Gastroesophageal sphincter (tissue), 4 donors: ENCODE measurements at places on chromosomes 4 and X. TPM values are rescaled to one million over a fixed set of nuclear protein-coding genes. Genes with fewer than 3 reads are reported as not detected.
A peak's percentile ranks its signal among the peaks of the same experiment; 100 is the strongest.

- ATAC-seq = no peak
Measured at GRCh38 chrX:346034-346813, 27.6 kb upstream of the GTPBP6 start.

MCF2 gene
- total RNA-seq = 1.1 TPM

GRCh38 chr4:39066371-39066770 is 4.3 kb downstream of the KLHL5 start:
- ATAC-seq = no peak

GRCh38 chr4:47686294-47686872 is 151.5 kb downstream of the CORIN start:
- no peak for ATAC-seq

GRCh38 chr4:81870275-81870674 is 398.6 kb upstream of the RASGEF1B start:
- no peak for ATAC-seq

ZNF185 gene
- total RNA-seq = 4.2 TPM

DNA sequence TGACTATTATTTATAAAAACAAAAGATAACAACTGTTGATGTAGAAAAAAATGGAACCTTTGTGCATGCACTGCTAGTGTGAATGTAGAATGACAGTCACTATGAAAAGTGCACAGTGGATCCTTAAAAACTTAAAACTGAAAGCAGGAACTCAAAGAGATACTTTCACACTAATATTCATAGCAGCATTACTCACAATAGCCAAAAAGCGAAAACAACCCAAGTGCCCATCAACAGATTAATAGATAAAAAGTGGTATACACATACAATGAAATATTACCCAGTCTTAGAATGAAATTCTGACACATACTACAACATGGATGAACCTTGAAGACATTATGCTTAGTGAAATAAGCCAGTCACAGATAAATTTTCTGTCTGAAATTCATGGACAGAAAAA is 23.8 kb downstream of the CENPC start:
- no peak for ATAC-seq

GLRA3 gene
- not detected for total RNA-seq

PRR32 gene
- not detected for total RNA-seq

- ATAC-seq = no peak
Measured at GRCh38 chr4:1603413-1604135, 80.5 kb downstream of the FAM53A start.

OTUD6A gene
- not detected for total RNA-seq

BTC gene
- 40.1 TPM for total RNA-seq

GRCh38 chr4:148850257-148850995 is 408.2 kb upstream of the NR3C2 start:
- ATAC-seq = no peak

DNA sequence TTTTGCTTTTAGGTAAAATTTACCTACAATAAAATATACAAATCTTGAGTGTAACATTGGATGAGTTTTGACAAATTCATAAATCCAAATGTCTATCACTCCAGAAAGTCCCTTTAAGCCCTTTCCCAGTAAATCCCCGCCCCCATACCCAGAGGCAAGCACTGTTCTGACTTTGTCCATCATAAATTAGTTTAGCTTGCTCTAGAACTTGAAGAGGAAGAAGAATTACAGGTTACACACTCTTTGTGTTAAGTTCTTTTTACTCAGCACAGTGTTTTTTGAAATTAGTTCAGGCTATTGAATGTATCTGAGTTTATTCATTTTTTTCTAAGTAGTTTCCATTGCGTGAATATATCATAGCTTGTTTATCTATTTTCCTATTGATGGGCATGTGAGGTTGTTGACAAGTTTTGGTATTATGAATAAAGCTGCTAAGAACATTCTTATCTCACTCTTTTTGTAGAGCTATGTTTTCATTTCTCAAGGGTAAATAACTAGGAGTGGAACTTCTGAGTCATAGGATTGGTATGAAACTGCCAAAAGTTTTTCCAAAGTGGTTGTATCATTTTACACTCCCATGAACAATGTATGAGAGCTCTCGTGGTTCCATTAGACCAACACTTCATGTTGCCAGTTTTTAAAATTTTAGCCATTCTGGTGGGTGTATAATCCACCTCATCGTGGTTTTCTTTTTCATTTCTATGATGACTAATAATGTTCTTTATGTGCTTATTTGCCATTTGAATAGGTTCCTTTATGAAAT is 22.4 kb upstream of the HPSE start:
- ATAC-seq = peak; percentile 53

CPZ gene
- total RNA-seq = 2.3 TPM

- no peak for ATAC-seq
Measured at GRCh38 chr4:121181493-121181892, 17.4 kb upstream of the TNIP3 start.

LAMP2 gene
- 65.7 TPM for total RNA-seq

GRCh38 chrX:317424-318067 is 1.1 kb downstream of the GTPBP6 start:
- ATAC-seq = no peak

- ATAC-seq = no peak
Measured at GRCh38 chrX:148070504-148070877, 89.4 kb downstream of the FMR1NB start.

FAM156A gene
- total RNA-seq = 2.6 TPM

JCHAIN gene
- total RNA-seq = 24.6 TPM

DNA sequence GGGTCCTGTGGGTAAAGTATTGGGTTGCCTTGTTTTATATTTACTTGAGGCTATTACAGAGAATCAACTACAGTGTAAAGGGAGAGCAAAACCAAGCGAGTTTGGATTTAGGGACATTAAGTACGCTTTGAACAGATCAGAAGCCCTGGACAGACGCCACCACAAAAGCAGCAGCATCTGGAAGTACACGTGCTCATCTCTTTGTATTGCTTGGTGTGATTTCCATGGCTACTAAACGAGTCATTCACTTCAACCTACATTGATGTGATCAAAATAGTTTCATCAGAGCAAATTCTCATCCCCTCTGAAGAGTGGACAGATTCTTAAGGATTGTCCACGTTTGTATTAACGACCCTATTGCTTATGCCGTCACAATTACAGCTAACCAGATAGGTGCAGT is 85.1 kb downstream of the SORBS2 start:
- no peak for ATAC-seq

- no peak for ATAC-seq
Measured at GRCh38 chrX:81301877-81302276, 100.0 kb downstream of the SH3BGRL start.

ARMCX4 gene
- 21.9 TPM for total RNA-seq

POU3F4 gene
- not detected for total RNA-seq

MAGEB5 gene
- not detected for total RNA-seq

- no peak for ATAC-seq
Measured at GRCh38 chrX:29690061-29690460, 525.3 kb upstream of the MAGEB2 start.

- peak; percentile 83 for ATAC-seq
Measured at GRCh38 chr4:74473155-74473811, 28.3 kb downstream of the AREG start.
